ENCODE measurements at places on chromosomes 2 and 18.

- no peak for DNase-seq
Observed at GRCh38 chr2:39228413-39229209, 15.2 kb downstream of the CDKL4 start.

DNA sequence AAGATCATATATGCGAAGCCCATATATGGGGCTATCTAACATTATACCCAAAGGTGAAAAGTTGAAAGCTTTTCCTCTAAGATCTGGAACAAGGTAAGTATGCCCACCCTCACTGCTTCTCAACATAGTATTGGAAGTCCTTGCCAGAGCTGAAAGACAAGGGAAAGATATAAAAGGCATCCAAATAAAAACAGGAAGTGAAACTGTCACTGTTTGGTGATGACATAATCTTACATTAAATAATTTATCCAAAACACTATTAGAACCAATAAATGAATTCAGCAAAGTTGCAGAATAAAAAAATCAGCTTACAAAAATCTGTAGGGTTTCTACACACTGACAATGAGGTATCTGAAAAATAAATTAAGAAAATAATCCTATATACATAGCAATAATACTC lies 205.8 kb downstream of the INSIG2 start:
- no peak for DNase-seq

DNA sequence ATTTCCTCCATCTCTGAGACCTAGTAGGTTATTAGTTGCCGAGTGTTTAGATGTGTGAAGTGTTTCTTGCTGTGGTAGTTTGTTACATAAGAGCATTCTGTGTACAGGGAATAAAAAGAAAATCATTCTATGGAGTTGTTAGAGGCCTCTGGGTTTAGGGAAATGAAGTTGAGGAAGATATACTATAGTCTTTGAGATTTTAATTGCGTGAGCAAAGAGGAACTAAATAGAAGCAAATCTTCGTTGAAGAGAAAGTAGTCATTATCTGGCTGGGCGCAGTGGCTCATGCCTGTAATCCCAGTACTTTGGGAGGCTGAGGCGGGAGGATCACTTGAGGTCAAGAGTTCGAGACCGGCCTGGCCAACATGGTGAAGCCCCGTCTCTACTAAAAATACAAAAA lies 19.0 kb downstream of the USP39 start:
- DNase-seq = no peak

- no peak for DNase-seq
Observed at GRCh38 chr2:231200805-231201474, 2.5 kb downstream of the ARMC9 start.

DNA sequence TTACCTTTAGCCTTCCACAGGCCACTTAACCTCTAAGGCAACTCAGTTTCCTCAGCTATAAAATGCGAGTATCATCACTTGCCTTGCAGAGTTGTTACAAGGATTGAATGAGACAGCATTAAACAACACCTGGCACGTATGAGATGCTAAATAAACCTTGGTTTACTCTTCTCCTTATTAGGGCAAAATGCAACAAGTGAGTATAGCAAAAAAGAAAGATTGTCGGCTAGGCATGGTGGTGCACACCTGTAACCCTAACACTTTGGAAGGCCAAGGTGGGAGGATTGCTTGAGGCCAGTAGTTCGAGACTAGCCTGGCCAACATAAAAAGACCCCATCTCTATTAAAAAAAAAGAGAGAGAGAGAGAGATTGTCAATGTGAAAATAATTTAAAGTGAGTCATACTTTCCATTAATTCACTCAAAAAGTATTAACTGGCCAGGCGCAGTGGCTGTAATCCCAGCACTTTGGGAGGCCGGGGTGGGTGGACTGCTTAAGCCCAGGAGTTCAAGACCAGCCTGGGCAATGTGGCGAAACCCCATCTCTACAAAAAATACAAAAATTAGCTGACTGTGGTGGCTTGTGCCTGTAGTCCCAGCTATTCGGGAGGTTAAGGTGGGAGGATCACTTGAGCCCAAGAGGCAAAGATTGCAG lies 8.0 kb downstream of the ATAD2B start:
- DNase-seq = no peak

DNA sequence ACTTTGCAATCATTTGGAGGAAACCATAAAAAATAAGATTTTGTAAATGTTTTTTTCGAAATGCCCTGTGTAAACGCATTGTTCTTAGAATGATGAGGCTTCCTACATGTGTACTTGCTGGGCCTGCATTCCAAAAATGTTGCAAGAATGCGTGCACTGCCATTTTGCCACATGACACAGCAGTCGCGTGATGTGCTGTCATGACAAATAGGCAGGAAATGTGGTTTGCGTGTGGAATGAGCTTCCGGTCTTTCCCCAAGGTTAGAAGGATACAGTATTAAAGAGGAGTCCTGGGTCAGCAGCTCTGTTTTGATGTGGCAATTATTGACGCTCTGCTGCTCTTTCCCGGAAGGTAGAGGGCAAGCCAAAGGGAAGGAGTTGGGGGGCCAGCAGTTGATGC lies 18.1 kb upstream of the SERPINB2 start:
- no peak for DNase-seq

DNA sequence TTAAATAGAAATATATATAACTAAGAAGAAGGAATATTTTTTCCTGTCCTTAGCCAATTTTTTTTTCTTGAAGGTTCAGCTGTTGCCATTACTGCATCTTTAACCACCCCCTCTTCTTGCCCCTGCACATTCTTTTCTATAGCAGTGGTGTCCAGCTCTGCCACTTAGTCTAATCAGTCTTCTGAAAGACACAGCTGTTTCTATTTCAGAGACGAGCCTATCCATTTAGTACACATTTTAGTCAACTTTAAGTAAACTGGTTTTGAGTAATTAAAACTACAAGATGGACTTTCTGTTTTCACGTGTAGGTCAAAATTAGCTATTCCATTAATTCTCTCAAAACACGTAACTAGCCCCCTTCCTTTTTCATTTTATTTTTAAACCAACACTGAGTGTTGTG lies 21.0 kb downstream of the SPOPL start:
- no peak for DNase-seq

DNA sequence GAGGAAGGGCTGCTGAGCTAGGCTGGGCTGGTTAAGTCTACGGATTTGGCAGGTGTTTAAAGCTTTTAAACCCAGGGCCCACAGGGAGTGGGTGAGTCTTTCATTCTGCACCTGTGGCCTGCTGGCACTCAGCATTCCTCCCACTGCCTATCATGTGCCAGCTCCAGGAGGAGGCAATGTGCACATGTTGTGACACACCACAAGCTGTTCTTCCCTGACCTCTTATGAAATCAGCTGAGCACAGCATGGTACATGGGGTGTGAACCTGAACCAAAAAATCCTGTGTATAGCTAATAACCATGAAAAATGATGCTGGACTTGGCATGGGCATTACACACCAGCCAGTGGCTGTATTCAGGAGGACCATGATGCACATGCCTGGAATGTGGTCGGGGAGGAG lies 297.9 kb upstream of the MMADHC start:
- DNase-seq = peak; percentile 71

DNA sequence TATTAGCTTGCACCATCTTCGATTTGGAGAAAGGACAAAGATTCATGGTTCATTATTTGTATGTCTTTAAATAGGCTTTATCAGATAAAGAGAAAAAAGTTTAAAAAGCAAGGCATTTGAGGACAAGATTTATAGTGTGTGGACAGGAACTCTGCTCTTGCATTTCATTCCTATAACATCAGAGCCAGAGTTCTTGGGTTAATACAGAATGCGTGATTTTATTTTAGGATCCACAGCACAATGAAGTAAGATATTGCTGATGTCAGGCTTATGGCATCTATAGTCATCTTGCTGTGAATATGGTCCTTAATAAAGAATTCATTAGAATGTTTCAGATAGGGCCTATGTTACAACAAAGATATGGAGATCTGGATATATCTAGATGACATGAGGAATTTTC lies 19.7 kb downstream of the RASGRP3 start:
- DNase-seq = no peak

DNA sequence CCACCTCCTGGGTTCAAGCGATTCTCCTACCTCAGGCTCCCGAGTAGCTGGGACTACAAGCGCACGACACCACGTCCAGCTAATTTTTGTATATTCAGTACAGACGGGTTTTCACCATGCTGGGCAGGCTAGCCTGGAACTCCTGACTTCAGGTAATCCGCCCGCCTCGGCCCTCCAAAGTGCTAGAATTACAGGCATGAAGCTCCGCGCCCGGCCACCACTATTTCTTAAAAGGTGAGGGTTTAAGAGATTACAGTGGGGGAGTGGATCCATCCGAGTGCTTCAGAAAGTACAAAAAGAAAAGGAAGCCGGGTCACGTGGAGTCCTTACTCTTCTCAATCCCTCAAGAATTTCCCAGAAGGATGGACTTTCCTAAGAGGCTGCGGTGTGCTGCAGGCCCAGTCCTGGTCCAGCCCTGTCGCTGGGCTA lies 146.9 kb downstream of the ANKRD44 start:
- no peak for DNase-seq

- no peak for DNase-seq
Observed at GRCh38 chr2:14304326-14304725, 328.2 kb upstream of the LRATD1 start.

DNA sequence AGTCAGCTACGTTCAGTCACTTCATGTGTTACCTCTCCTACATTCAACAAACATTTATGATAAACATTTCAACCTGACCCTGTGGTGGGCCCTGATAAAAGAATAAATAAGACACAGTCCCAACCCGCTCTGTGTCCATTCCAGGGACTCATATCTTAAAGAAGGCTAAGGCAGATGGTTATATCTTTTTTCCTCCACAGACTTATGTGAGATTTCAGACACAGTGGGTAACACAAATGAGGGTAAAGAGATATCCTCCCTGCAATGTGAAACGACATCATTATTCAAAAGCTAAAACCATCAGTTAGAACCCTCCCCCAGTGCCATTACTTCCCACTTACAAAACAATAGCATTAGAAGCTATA lies 11.1 kb upstream of the HNRNPLL start:
- DNase-seq = no peak

- DNase-seq = no peak
Observed at GRCh38 chr2:242030226-242030575, 160.7 kb downstream of the RTP5 start.

DNA sequence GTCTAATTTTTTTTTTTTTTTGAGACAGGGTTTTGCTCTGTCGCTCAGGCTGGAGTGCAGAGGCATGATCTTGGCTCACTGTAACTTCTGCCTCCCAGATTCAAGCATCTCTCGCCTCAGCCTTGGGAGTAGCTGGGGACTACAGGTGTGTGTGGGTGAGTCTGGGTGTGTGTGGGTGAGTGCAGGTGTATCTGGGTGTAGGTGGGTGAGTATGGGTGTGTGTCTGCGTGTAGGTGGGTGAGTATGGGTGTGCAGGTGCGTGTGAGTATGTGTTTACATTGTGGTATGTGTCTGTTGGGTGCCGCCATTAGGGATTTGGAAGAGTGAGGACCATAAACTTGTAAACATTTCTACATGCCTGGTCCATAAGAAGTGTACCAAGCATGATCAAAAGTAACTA lies 1.5 kb upstream of the RAB6C start:
- no peak for DNase-seq

GRCh38 chr2:88181511-88181910 lies 11.4 kb downstream of the THNSL2 start:
- DNase-seq = no peak

DNA sequence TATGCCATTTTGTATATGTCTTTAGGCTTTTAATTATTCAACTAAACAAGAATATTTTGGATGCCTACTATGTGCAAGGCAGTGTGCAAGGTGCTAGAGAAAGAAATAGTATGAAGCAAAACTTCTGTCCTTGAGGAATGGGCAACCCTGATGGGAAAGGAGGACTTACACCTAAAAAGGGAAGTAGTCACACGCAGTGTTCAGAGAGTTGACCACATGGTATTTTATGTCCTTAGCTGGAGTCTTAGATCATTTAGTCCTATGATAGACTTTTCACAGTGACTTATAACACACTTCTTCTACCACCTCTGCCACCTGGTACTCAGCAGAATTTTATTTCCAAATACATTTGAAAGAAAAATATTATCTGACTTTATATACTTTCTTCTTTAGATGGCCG lies 291.6 kb downstream of the PLCL1 start:
- no peak for DNase-seq

- peak; percentile 28 for DNase-seq
Observed at GRCh38 chr18:65415098-65415497, 335.7 kb upstream of the CDH7 start.

GRCh38 chr2:162390801-162391200 lies 46.9 kb downstream of the GCA start:
- DNase-seq = no peak

DNA sequence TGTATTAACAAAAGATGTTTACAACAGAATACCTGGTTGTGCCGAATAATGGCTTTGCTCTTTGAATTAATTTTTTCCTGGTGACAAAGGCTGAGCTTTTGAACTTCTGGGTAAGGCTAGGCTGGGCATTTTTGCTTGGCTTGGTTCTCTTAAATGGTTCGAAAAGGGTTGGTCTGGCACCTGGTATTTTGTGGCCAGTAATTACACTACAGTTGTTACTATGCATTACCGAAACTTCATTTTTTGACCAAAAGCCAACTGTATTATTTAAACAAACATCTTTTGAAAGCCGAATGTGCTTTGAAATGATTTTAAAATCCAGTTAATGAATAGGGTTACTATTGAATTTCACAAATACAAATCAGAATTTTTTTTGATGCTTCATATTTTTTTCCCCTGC lies 19.4 kb upstream of the NFE2L2 start:
- no peak for DNase-seq

DNA sequence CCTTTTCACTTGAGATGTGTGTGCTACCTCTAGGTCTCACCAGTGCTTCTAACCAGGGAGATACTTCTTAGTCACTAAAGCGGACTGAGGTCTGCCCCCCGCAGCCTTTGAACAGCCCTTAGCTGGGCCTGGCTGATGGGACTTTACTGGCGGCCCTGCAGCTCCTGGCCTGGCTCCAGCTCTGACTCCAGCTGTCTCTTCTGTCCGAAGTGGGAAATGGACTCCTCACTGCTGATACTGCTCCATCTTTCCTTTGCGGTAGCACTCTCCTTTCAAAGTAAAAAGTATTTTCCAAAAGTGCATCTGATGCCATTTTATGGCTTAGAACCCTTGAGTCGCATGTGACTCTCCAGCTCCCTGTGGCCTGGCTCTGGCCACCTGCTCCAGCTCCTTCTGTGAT lies 64.5 kb downstream of the ATP9B start:
- DNase-seq = no peak

- DNase-seq = no peak
Observed at GRCh38 chr2:118473241-118473640, 374.2 kb downstream of the EN1 start.

DNA sequence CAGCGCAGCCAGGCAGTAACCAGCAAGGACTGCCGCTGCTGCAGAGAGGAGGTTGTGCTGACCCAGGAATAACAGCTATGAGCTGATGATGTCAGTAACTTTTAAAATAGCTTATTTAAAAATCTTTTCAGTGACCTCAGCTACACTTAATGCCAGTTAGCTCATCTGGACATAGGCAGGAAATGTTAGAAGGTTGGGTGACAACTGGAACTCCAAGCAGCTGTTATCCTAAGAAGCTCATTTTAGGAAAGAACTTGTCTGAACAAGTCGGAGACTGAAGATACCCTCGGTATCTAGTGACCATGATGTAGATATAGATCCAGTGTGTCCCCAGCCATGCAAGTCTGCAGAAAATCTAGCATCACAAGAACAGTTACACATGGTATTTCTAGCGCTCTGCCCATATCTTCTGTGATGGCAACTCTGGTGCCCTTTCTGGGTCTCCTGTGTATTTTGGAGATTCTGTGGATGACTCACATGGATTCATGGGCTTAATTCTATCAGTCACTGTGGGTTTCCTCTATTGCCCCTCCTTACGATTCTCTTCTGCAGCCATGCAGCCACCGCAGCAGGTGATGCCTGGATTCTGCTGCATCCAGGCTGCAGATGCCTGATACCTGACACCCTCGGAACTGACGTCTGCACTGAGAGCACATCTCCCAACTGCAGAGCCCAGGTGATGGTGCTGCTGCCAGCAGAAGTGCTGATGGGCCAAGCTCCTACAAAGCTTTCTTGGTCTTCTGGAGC lies 19.8 kb upstream of the PLEK start:
- DNase-seq = no peak

Data from NCI-H774 (cell line).